ENCODE measurements at places on chromosomes 12 and 14.

GRCh38 chr12:44812062-44812461, 64.1 kb downstream of the NELL2 start:
- DNase-seq = no peak

GRCh38 chr14:77786148-77786547, 13.8 kb upstream of the ADCK1 start:
- no peak for DNase-seq

DNA sequence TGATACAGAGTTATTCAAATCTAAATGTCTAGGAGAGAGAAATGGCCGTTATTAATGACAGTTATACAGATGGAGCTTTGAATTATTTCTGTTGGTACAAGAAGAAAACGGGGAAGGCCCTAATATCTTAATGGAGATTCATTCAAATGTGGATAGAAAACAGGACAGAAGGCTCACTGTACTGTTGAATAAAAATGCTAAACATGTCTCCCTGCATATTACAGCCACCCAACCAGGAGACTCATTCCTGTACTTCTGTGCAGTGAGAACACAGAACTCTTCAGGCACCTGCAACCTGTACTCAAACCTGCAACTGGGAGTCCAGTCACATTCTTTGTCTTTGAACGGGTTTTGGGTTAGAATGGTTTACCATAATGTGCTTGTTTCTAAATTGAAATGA, 403.2 kb downstream of the DAD1 start:
- no peak for DNase-seq

DNA sequence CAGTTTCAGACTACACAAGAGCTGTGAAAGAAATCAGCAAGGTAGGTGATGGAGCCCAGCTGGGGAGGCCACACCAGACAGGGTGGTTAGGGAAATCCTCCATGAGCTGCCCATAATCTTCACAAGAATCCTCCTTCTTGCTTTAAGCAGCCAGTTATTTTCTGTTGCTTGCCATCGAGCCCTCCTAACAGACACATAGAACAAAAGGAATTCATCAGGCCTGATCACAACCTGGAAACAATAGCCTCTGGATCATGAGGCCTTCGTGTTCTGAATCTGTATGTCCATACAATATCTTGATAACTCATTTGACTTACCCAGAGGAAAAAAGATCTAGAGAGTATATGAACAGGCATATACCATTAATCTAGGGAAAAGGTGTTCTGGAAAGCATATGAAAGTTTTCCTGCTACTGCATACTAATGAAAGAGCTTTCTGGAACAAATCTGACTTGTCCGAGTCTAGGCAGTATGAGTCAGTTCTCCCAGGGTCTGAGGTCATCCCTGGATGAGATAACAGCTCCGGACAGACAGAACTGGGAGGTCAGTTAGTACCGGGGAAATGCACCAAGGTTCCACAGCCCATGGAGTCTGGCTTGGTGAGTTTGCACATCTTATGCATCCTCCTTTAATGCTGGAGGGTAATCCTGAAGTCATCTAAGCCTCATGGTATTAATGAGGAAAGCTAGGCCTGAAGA, 52.8 kb upstream of the ELK3 start:
- DNase-seq = no peak

- DNase-seq = no peak
Measured at GRCh38 chr12:43493261-43493797, 58.7 kb downstream of the ADAMTS20 start.

DNA sequence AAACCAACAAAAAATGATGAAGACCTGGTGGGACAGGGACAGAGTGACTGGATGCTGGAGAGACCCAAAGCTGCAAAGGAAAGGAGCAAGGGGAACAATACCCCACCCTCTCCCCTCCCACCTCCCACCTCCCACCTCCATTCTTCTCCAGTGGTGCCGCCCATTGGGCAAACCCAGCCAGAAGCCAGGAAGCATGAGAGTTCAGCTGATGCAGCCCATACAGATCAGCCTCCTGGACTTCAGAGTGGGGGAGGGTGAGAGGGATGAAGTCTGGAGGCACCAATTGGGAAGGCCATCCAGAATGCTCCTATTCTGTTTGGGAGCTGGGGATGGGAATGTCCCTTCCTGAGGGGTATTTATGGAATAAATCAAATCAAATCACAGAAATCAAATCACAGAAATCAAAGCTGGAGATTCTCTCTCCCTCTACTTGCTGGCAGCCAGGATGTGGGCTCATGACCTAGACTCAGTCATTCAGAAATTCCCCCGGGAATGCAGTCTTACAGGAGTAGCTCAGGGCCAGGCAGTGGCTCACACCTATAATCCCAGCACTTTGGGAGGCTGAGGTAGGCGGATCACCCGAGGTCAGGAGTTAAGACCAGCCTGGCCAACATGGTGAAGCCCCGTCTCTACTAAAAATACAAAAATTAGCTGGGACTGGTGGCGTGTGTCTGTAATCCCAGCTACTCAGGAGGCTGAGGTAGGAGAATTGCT, 31.1 kb downstream of the IRF2BPL start:
- no peak for DNase-seq

DNA sequence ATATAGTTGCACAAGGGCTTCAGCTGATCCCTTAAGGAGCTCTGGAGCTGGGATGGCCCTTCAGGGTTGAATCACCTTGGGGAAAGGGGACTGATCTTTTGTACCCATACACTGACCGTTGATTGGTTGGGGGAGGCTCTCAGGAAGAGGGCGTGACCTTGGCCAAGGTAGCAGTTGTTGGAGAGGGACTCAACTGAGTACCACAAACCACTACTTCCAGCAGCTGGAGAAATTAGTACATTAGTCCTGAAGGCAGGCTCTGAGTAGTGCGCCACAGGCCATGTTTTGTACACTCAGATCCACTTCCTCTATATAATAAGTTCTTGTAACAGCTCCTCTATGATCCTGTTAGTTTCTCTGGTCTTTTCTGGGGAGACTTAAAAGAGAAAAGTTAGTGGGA, 317.6 kb downstream of the CCDC91 start:
- DNase-seq = no peak

GRCh38 chr12:75996861-75997447, 34.6 kb downstream of the PHLDA1 start:
- DNase-seq = no peak
